ENCODE measurements at places on chromosomes 16 and 17.

DNA sequence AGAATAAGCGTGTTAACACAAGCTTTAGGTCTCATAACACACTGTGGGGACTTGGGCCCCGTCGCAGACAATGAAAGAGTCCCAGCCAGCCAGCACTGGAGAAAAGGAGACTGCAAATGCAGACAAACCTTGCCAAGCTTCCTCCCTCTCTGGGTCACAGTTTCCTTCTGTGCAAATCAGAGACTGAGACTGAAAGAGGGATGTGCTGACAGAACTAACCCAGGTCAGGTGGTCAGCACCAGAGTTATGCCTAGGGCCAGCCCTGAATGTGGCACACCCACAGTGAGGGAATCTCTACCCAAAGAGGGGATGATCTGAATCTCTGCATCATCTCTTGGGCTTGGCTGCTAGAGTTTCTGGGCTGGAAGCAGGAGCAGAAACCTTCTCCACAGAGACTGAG, 282.3 kb upstream of the CCL2 start:
- peak; percentile 10 for DNase-seq

DNA sequence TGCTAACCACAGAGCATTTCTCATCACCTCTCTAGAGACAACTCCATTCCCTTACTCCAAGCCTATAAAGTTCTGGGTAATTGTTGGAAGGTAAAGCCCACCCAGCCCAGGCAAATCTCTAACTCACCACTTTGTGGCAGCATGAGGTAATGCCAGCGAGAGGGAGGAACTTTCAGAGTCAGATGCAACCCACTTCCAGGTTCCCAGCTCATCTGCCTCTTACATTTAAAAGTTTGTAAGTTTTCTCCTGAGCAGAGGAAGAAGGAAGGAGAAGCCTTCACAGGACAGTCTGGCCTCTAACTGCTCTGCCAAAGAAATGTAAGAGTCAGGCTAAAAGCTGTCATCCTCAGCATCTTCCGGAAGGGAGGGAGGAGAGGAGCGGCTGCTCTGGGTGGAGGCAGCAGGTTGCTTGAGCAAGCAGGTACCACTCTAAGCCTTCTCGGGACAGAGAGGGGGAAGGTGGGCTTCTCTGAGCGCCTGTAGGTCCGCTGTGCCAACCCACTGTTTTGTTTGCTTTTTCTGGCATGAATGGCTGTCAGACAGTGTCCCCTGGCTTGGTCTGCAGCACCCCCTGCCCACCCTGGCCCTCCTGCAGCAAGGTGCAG, 1.0 kb downstream of the ZNF319 start:
- DNase-seq: peak; percentile 60

GRCh38 chr17:31226950-31227349, 70.1 kb downstream of the OMG start:
- DNase-seq: no peak

DNA sequence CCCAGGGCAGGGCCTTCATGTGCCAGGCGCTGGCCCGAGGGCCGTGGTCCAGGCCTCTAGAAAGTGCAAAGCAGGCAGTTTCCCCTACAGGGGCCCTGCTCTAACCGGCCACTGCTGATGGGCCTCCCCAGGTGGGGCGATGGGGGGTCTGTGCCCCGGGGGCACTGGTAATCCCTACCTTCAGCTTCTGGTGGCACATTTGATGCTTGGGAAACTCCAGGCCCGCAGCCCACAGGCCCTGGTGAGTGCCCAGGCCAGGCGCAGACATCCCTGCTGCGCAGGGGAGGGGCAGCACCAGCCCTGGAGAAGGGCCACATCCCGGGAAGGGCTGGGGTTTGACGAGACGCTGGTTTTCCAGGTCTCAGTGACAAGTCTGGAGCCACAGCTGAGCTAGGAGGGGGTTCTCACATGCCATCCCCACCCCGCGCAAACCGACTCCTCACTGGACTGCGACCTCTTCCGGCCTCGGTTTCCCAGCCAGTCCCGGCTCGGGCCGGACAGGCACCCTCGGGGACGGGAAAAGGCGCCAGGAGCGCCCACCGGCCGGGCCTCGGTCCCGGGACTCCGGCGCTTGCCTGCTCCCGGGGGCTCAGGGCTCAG, 1.6 kb downstream of the DOC2B start:
- DNase-seq: no peak

GRCh38 chr17:78034429-78035091, 76.1 kb downstream of the TNRC6C start:
- no peak for DNase-seq

Measured in suppressor macrophage (primary cell).